ENCODE measurements at places on chromosomes 2 and 18.

GRCh38 chr18:25274926-25275325 is 77.0 kb downstream of the ZNF521 start:
- DNase-seq = no peak

GRCh38 chr18:28208268-28208667 is 31.3 kb upstream of the CDH2 start:
- no peak for DNase-seq

DNA sequence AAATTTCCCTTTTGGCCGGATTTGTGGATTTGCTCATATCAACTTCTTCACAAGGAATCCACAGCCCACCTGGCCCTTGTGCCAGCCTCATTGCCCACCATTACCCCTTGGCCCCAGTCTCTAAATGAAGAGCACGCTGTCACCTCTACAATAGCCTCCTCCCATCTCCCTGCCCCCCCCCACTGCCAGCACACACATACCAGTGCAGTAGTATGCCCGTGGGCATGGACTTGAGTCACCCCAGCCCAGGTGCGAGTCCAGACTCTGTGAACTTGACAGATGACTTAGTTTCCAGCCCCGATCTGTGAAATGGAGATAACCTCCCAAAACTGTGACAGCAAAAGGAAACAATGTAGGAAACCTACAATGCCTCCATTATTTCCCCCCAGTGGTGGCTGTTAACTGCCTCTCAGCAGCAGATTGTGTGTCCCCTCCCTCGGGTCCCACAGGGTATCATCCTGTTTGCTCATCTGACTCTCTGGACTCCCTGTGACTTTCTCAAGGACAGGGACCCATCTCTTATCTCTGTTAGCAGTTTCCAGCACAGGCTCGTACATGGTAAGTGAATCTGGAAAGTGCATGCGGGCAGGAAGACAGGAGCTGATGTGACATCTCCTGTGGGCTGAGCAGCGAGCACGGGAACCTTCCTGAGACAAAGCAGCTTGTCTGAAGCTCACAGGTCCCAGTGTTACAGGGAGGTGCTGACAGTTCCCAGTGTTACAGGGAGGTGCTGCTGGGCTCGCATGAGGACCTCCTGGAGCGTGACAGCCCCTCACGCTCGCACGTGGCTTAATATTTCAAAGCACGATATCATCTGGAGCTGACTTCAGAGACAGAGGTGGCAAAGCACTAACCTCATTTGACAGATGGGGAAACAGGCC is 4.2 kb upstream of the TMEM185B start:
- no peak for DNase-seq

- DNase-seq = no peak
These were observed 308.4 kb downstream of the ZNF804A start for GRCh38 chr2:184906709-184907108.

DNA sequence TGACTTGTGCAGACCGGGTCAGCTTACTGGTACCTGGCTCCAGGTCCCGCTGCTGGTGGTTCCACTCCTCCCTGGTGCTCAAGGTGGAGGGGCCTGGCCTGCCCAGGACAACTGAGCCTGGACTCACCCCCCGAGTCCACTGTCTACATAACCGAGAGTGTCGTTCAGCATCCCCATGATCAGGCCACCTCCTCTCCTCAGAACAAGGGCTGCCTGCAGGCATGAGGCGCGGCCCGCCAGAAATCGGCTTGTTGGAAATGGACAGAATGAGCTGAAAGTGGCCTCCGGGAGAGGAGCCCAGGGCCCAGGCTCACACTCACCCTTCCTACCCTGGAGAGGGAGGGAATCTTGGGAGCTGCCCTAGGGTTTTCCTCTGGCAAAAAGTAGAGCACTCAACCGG is 38.9 kb upstream of the OTOF start:
- DNase-seq = no peak
